ENCODE measurements at places on chromosomes 2 and 18.

DNA sequence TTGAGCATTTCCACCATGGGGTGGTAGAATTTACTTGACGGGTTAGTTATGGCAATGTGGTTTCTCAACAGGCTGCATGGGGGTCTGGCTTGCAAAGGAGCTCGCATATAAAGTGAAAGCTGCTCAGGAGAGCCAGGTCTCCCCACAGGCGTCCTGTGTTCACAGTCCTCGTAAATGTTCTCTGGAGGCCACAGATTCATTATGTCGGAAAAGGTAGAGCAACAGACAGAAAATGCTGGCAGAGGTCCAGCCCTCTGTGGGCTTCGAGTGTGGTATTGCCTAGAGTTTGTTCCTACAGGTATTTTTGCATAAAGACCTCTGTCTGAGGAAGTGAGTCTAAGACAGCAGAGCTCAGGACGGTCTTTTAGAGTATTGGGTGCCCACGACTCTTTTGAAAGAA lies 96.4 kb downstream of the CDCA7 start:
- no peak for DNase-seq

DNA sequence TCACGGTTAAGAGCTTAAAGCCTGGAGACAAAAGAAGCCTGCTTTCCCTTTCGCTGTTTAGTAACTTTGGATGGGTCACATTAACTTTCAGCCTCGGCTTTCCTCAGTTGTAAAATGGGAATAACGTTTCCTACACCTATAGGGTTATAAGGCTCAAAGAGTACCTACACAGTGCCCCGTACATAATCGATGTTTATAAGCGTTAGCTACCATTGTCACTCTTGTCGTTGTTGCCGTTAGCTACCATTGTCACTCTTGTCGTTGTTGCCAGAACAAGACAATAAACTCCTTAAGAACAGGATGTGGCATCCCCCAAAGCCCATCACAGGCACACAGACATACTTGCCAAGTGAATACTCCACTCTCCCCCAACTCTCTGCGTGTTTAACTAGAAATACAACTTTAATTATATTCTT lies 901 bp upstream of the MFSD6 start:
- DNase-seq: no peak

GRCh38 chr2:100071335-100072043 lies 70.9 kb downstream of the AFF3 start:
- no peak for DNase-seq

- DNase-seq: no peak
These were observed 50.8 kb upstream of the MYCN start for GRCh38 chr2:15889442-15890123.

DNA sequence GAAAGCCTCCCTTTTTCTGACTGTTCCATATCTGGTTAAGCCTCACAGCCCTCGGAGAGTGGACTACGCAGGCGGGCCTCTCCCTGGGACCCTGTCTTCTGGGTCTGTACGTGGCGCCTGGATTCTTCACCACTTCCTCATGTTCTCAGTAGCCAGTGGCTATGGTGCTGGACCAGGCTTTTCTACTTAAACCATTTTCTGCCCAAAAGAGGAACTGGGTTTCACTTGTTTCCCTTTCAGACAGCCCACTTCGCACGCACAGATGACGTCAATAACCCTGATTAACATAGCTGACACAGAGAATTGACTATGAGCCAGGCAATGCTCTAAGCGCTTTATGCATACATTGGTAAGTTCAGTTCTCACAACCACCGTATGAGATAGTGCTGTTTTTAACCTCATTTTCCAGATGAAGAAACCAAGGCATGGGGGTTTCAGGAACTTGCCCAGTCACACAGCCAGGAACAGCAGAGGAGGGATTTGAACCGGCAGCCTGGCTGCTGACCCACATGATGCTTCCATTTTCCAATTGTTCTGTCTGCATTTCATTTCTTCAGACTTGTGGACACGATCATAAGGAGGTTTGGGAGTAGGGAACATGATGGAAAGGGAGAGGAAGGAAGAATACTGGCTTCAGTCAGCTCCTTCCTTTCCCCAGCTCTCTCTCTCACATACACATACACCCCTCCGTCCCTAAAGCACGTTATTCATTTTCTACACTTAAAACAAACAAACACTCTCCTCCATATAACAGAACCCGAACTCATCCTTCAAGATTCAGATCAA lies 41.7 kb downstream of the MYOM1 start:
- DNase-seq: no peak

DNA sequence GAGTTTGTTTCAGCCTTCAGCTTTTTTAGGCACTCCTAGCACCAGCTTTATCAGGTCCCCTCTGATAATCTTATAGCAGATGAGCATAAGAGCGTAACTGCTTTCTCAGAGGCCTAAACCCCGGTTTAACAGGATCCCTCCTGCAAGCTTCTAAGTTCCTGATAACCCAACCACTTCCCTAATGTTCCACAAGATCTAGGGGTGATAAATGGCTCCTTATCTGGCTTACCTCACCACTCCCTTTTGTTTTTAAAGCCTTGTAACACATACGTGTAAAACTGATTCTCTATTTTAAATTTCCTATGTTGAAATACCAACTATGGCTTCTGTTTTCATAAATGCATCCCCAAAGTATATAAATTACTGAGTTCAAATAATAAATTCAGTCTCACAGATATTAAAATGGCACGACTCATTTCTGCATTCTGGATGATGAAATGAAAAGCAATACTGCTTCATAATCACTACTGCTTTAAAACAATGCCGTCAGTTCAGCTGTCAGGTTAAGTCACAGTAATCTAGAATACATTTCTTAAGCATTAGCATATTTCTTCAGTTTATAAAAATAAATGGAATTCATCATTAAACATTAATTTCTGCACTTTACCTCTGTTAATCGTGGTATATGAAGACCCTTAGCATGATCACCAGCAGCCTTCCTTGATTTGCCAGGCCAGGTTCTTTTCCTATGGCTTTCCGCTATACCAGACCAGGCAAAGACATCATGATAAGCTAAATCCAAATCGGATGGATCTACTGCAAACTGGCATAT lies 126.3 kb downstream of the C2orf74 start:
- no peak for DNase-seq

DNA sequence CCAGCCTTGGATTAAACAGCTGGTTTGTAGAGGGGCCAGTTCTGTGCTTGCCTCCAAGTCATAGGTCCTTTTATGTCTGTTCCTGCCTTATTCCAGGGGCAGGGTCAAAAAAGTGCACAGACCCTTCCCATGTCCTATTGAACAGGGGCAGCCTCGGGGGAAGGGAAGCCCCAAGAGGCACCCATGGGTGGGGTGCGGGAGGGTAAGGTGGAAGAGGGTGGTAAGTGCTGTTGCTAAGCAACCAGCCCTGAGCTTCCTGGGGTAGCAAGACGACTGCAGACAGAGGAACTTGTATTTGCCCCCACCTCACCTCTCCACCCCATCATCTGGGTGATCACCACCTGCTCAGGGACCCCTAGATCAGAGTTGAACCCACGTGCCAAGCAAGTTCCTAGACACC lies 7.7 kb downstream of the DNMT3A start:
- DNase-seq: no peak

GRCh38 chr18:58861861-58862301 lies 2.8 kb upstream of the ZNF532 start:
- no peak for DNase-seq

- DNase-seq: no peak
These were observed 10.6 kb downstream of the DAW1 start for GRCh38 chr2:227881866-227882517.
